Cardiac fibroblast (primary cell): ENCODE measurements at places on chromosomes 12 and 14.

DNA sequence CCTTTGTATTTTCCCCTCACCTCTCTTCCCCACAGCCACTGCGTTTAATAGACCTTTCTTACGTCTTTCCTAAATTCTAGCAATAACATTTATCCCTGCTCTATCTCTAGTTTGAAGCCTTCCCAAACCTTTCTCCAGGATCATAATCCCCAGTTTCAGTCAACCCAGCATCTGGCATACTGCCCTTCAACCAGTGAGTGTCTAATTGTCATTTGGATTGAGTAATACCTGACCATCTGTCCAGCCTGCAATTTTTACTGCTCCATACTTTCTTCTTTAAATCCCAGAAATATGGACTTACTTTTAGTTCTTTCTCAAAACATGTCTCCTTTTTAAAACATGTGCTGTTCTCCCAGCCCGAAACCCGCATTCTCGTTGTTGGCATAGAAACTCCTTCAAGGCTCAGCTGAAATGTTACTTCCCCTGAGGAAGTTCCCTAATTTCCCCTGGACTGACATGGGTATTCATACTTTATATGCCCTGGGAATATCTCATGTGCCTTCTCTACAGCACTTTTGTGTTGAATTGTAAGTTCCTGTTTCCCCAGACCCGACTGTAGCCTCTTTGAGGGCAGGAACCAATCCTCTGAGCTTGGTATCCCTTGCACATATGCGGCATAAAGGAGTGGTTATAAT lies 65.1 kb upstream of the ETV6 start:
- DNase-seq: no peak

DNA sequence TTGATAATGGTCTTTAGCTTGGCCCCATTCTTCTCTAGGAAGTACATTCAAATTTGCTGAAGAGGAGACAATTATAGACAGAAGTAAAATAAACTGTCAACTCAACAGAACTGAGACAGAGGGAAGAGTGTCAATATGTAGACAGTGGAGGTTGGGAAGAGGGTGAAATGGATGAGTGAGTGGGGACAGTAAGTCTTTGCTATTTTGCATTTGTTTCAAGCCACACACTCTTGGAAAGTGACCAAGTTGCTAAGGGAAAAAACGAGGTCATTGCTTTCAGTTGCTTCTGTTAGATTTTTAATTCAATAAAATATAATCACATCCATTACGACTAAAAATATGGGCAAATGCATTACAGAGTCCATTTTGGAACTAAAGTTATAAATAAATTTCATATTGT lies 47.8 kb downstream of the BTBD7 start:
- DNase-seq: peak; percentile 35

DNA sequence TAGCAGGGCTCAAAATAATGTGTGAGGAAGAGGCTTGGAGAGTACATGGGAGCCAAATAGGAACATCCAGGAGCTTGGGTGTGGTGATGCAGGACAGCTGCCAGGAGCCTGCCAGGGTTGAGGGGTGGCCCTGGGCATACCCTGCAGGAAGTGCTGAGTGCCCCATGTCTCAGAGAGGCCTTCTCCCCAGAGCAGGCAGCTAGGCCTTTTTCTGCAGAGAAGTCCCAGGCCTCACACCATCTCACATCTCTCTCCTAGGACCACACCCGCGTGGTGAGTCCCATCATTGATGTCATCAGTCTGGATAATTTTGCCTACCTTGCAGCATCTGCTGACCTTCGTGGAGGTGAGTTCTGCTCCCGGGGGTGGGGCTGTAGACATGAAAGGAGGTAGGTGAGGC lies 66.9 kb downstream of the ERH start:
- DNase-seq: no peak

DNA sequence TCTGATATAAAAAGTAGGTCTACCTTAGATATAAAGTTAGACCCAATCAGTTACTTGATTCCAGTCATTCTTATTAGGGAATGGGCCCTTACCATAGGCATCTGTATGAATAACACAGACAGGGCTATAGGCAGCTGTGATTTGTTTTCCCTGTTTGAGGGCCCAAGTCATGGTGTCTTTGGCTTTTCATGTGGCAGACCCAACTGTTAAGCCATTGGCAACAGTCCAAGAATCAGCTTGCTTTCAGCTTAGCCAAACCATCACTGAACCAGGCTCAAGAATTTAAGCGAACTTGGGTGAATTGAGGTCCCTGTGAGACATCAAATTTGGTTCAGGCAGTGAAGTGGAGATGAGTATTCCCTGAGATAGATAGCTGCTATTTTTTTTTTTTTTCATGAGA lies 111.2 kb downstream of the LRRIQ1 start:
- no peak for DNase-seq
